Activated CD4-positive, alpha-beta T cell treated with anti-CD3 and anti-CD28 coated beads, Interleukin-2, amount 50 U/mL, for 24 hours (primary cell): ENCODE measurements at places on chromosomes 16 and 17.

- DNase-seq, result no peak
These were observed 41.1 kb downstream of the TSC2 start for GRCh38 chr16:2088759-2089358.

GRCh38 chr17:8320990-8321389 is 10.9 kb downstream of the ARHGEF15 start:
- no peak for DNase-seq

DNA sequence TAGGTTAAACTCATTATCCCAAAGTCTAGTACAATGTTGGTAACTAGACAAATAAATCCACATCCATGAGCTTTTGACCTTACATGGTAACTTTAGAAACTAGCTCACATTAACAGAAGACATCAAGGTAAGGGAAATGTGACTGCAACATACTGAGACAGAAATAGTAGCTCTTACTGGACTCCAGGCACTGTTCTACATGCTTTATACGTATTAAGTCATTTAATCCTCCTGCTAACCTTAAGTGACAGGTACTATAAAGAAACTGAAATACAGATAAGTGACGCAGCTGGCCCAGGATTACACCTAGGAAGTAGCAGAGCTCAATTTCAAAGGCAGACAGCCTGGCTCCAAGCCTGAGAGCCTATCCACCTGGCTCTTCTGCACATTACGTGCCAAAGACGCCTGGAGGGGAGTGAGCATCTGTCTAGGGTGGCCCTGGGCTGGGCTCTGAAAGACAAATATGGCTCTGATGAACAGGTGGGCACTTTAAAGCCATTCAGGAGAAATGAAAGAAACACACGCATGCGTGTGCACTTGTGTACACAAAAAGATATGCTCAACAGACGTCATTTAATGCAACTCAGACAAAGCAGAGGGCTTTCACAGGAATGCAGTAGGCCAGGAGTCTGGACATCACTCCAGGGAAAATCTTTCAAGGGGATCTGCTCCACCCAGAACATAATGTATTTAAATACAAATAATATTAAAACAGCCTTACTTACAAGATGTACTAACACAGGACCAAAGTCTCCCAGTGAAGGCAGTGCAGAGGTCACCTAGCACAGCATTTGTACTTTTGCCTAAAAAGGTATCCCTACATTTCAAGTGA is 4.4 kb downstream of the ZC3H7A start:
- no peak for DNase-seq

GRCh38 chr17:14152721-14153120 is 83.4 kb downstream of the COX10 start:
- DNase-seq, result no peak
